SHP77 treated with DMSO at 0.1 percent for 48 hours (cell line): ENCODE measurements at places on chromosomes 11 and 22.

DNA sequence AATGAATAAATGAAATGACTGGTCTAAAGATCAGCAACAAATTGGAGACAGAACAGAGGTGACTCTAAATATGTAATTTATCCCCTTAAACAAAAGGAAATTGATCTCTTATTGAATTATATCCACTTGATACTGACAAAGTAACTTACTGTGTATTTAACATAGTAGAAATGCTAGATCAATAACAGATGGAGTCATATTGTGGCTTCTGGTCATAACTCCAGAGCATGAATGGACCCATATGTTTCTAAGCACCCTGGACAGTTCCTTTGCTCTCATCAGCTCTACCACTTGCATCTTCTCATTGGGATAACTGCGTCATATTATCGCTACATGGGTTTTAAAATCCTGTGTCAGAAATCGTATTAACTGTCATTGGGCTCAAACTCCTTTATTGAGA lies 222.3 kb downstream of the ETS1 start:
- no peak for DNase-seq

GRCh38 chr22:35921777-35922176 lies 106.8 kb downstream of the RBFOX2 start:
- peak; percentile 18 for DNase-seq

DNA sequence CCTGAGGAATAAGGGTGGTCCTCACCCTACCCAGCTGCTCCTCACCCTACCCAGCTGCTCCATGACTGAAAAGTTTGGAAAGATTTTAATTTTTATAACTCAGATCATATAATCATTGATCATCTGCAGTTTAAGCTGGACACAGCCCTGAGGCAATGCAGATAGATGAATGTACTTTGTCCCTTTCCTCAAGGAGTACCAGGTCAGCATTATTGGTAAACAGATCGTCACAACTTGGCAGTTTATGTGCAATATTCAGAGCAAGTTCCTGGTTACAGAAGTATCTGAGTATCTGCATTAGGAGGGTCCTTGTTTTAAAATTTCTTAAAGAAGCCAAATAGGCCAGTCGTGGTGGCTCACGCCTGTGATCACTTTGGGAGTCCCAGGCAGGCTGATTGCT lies 3.6 kb downstream of the TNRC6B start:
- DNase-seq = no peak

GRCh38 chr11:108780119-108780518 lies 115.2 kb downstream of the DDX10 start:
- DNase-seq = no peak

DNA sequence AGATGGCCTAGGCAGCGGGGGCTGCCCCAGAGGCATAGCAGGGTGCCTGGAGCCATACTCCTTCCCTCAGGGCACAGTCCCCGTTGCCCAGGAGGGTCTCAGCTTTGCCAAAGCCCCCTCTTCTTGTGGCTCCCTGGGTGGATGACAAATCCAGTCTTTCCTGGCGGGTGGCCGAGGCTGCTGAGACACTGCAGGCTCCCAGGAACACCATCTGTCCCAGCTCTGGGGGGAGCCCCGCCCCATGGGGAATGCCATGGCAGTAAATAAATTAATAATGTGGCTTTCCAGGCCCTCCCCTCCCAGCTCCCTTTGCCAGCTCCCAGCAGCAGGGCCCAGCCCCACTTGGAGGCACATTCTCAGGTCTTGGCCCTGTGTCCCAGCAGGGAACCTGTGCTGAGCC lies 45.0 kb downstream of the PDE2A start:
- DNase-seq = no peak
